ENCODE measurements at places on chromosomes 2 and 18. TPM values are rescaled to one million over a fixed set of nuclear protein-coding genes. Genes with fewer than 3 reads are reported as not detected.

Gene PDE11A
- total RNA-seq, result 6.5 TPM

Gene NOSTRIN
- total RNA-seq, result 11.8 TPM

Gene NMS
- 0.44 TPM for total RNA-seq

GRCh38 chr2:128289439-128289838, 29.2 kb downstream of the HS6ST1 start:
- no peak overlapping the region for H3K27ac ChIP-seq
- H3K4me1 ChIP-seq, result peaks cover 74% of the 10 kb centered on the region
- DNase-seq, result peak; percentile 53
- peaks cover 77% of the 10 kb centered on the region for H3K36me3 ChIP-seq

DNA sequence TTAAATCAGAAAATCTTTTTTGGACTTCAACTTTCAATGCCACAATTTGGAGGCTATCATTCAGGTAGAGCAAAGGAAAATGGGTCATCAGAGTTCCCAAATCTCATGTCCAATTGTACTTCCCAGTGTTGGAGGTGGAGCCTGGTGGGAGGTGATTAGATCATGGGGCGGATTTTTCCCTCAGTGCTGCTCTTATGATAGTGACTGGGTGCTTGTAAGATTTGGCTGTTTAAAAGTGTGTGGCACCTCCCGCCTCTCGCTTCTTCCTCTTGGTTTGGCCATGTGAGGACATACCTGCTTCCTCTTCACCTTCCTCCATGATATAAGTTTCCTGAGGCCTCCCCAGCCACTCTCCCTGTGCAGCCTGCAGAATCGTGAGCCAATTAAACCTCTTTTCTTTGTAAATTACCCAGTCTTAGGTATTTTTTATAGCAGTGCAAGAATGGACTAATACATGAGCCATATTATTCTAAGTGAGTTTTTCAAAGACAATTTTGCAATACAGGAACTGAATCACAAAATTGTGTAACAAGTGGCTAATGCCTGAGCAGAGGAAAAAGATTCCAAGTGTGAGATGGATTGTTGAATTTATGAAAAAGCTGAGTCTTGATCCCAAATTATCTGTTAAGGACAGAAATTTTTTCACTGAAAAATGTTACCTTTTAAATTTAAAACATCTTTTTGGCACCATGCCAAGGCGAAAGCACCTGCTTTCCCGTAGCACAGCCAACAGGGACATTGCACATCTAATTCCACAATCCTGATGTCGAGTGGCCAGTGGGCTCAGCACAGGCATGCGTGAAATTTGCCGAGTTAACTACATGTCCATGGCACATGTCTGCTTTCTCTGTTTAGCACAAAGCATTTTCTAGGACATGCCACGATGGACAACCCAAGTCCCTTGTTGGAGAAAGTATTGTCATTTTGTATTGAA, 150.9 kb downstream of the COL6A3 start:
- no peak overlapping the region for H3K4me3 ChIP-seq
- no peaks in the 10 kb centered on the region for H3K36me3 ChIP-seq
- no peaks in the 10 kb centered on the region for H3K27me3 ChIP-seq
- H3K27ac ChIP-seq, result no peak overlapping the region
- H3K4me1 ChIP-seq, result no peaks in the 10 kb centered on the region

DNA sequence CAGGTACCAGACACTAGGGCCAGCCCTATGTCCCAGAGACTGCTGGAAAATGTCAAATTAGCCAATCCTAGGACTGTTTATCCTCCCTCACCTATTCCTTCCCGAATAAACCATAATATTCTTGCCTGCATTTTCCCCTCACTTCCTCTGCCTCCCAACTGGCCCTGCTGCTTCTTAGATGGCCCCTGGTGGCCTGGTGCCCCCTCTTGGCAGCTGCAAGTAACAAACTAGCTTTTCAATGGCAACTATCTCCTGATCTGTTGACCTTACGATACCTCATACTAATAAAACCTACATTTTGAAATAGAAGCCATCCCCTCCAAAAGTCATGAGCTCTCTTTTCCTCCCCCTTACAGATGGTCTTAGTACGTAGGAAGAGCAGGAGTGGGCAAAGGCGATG, 132.0 kb downstream of the ALPK2 start:
- H3K4me3 ChIP-seq, result no peak overlapping the region
- no peaks in the 10 kb centered on the region for H3K27me3 ChIP-seq
- no peaks in the 10 kb centered on the region for H3K36me3 ChIP-seq
- H3K4me1 ChIP-seq, result peaks cover 34% of the 10 kb centered on the region

- H3K4me1 ChIP-seq, result peaks cover 36% of the 10 kb centered on the region
- no peaks in the 10 kb centered on the region for H3K36me3 ChIP-seq
- H3K4me3 ChIP-seq, result no peak overlapping the region
- DNase-seq, result no peak
- H3K27me3 ChIP-seq, result no peaks in the 10 kb centered on the region
- H3K27ac ChIP-seq, result no peak overlapping the region
Observed at GRCh38 chr2:23602116-23602515, 217.1 kb downstream of the KLHL29 start.
